Cortex of kidney (tissue), 1 donor: ENCODE measurements at places on chromosomes 5 and 9.

DNA sequence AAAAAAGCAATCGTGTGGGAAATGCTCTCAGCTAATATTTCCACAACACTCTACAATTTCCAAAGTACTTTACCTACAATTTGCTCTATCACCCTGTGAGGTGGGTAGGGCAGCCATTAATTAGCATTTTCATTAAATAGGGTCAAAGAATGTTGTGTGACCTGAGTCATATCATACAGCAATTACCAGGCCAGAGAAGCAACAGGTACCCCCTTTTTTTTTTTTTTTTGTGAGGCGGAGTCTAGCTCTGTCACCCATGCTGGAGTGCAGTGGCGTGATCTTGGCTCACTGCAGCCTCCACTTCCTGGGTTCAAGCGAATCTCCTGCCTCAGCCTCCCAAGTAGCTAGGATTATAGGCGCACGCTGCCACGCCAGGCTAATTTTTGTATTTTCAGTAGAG lies 108.8 kb upstream of the RETREG1 start:
- DNase-seq, result no peak

- no peak for DNase-seq
These were observed 93.1 kb downstream of the PDE4D start for GRCh38 chr5:59800347-59800893.

GRCh38 chr5:174045470-174046025 lies at the start of gene NSG2:
TSS of gene NSG2 (plus strand) at chr5:174045706. CDS start at chr5:174046756, 1,050 bp downstream.
- DNase-seq, result no peak

DNA sequence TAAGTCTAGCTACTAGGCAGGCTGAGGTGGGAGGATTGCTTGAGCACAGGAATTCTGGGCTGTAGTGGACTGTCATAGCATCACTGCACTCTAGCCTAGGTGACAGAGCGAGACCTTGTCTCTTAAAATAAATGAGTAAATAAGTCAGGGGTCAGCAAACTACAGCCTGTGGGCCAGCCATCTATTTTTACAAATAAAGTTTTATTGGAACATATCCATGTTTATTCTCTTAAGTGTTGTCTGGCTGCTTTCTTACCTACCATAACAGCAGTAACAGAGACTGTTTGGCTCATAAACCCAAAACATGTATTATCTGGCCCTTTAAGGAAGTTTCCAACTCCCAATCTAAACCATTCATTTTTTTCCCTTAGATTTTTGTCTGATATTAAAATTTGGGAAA lies 29.6 kb downstream of the DIMT1 start:
- no peak for DNase-seq

DNA sequence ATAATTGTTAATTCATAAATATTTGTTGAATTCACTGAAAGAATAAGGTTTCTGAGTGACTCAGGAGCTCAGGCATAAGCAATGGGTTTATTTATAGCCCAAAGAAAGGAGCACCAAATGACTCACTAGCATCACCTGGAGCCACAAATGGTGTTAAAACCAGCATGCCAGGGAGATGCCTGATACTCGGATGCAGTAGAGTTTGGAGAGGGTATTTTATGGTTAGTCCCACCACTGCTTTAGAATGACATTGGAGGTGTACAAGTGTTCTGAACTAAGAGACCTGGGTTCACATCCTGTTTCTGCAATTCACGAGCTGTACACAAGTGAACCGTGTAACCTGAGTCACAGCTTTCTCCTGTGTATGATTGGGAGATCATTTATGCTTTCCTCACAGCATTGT lies 25.2 kb downstream of the CCL28 start:
- DNase-seq, result no peak

DNA sequence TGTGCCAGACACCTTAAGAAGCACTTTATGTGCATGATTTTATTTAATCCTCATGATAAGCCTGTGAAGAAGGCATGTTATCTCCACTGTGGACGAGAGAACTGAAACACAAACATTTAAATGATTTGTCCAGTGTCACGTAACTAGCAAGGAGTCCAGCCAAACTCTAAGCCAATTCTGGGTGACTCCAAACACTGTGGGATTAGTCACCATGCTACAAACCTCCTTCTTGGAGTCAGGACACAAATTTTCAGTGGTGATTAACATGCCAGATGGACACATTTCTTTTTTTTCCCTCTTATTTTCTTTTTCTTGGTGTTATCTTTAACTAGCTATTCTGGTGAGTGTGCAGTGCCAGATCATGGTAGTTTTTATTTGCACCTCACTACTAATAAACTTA lies 316.8 kb downstream of the NDUFS4 start:
- DNase-seq, result no peak

DNA sequence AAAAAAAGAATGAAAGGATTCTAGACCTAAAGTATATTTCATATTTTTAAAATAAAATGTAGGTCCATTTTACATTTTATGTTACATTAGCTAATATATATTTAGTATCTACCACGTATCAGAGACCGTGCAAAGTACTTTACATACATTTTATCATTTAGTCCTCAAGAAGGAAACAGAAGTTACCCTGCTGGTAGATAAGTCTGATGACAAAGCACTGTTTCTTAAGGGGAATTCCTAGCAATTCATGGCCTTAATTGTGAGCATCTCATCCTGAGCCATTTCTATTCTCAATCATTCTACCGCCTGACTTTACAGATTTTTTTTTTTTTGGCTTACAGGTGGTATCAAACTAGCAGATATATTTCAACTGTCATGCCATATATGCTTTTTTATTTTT lies 367.7 kb downstream of the PRELID2 start:
- DNase-seq, result no peak

DNA sequence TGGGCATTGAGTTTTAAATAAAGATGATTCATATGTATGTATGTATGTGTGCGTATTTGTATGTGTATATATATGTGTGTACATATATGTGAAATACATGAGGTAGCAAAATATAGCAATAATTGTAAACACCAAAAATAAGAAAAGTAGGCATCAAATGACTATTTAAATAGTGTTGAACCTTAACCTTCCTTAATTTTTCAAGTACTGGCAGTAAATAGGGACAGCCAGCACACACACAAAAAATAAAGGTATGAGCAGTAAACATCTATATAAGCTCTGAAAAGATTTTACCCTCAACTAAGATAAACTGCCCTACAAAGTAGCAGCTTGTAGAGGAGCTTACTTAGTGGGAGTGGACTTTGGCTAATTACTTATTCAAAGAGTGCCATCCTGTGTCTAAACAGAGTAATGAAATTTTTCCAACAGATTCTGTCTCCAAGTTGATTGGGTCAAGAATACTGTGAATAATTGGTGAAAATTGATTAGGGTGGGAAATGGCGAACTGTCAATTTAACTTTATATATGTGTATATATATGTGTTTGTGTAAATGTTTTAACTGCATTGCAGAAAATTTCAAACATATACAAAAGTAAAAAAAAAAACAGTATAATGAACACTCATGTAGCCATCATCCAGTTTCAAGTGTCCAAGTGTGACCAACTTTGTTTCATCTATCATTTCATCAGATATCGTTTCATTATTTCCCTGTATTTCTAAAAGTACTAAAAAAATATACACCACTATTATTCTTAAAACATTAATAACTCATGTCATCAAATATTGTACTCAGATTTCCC lies 2.0 kb upstream of the ADAMTS6 start:
- no peak for DNase-seq

GRCh38 chr9:130703501-130703900 lies 9.9 kb downstream of the EXOSC2 start:
- DNase-seq, result no peak

- DNase-seq, result no peak
These were observed 40.6 kb downstream of the HACD4 start for GRCh38 chr9:20990867-20991266.

GRCh38 chr9:26856413-26857032 lies 36.1 kb downstream of the CAAP1 start:
- DNase-seq, result no peak
